Transverse colon (tissue), 4 donors: ENCODE measurements at places on chromosomes 3 and 15. TPM values are rescaled to one million over a fixed set of nuclear protein-coding genes. Genes with fewer than 3 reads are reported as not detected.

DNA sequence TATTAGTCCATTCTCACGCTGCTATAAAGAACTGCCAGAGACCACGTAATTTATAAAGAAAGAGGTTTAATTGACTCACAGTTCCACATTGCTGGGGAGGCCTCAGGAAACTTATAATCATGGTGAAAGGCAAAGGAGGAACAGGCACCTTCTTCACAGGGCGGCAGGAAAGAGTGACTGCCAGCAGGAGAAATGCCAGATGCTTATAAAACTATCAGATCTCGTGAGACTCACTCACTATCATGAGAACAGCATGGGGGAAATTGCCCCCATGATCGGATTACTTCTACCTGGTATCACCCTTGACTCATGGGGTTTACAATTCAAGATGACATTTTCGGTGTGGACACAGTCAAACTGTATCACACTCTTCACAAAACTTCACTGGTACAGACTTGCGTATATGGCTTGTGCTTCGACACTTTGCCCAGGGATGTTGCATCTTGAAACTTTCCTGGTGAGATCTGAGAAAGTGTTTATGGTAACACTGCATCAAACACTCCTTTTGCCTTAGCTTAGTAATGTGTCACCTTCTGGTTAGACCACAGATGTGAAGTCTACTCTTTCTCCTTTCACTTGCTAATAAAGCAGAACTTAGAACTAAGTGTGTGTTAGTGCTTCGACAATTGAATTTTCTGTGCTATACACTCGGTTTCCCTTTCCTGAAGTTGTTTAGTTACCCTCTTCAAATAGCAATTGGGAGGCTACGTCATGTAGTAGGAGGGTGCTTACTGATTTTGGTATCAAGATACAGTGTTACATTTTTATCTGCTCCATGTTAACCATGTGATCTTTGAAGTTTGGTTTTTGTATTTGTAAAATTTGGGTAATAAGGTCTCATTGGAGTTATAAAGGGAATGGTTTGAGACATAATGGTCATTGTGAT lies 185.7 kb downstream of the LPP start:
- no peak for DNase-seq

- DNase-seq = no peak
These were observed 232.6 kb downstream of the TBL1XR1 start for GRCh38 chr3:176964661-176965060.

DNA sequence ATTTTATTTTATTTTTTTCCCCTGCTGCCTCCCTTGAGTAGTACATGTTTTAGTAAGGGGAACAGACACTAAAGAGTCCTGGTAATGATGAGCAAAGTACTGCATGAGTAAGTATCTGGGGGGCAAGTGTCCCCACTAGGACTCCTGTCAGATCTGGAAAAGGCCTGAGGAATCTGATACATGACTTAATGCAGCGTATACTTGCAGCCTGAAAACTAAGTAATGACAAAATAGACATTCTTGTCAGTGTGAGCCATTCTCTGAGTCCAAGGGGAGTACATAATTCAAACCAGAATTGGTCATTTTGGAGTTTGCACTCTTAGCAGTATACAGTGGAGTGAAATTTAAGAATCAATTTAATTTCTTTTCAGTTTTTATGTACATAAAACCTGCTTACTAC lies 27.5 kb downstream of the NXPE3 start:
- no peak for DNase-seq

DNA sequence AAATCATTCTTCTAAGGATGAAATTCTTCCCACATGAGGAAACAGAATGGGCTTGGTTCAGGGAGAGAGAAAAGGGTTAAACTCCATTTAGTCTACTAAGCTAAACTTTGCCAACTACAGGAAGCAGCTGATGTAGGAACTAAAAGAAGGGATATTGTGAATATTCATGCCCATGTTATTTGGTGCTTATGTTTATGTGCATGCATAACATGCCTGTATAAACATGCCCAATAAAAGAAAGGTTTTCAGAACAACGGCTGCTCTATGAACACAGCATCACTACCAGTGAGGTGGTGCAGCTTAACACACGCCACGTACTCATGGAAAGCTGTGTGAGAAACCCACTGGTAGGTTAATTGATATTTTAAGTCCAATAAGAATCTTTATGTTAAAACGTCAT lies 59.4 kb upstream of the VGLL4 start:
- no peak for DNase-seq

DNA sequence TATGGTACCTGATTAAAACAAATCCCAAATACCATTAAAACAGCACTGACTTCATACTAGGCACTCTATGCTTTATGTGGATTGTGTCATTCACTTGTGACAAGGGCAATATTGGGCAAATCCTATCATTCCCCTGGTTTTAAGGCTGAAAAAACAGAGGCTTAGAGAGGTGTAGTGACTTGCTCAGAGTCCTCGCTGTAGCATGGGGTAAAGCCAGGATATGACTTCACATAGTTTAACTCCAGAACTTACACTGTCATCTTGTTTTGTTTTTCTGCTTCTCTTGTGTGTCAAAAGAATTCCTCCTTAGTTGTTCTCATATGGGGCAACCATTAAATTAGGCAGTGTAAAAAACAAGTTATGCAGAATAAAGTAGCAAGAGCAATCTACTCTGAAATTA lies 40.3 kb upstream of the ICE2 start:
- DNase-seq = no peak

- DNase-seq = no peak
These were observed 209.6 kb downstream of the TJP1 start for GRCh38 chr15:29612701-29613100.

- no peak for DNase-seq
These were observed 77.5 kb downstream of the TBL1XR1 start for GRCh38 chr3:177119829-177120228.

DNA sequence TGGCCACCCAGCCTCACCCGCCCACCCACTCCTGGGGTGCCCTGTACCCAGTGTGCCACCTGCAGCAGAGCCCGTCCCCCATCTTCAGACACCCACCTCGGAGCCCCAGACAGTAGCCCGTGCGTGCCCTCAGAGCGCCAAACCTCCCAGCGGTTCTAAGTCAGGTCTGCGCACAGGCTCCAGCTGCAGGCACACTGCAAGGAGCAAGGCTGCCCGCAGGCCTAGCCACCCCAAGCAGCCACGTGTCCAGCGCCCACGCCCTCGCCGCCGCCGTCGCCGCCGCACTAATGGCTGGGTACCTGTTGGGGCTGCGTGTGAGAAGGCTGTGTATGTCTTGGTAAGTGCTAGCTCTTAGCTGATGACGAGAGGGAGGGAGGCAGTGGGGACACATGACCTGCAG lies 8.8 kb upstream of the CHST14 start:
- DNase-seq = no peak

DNA sequence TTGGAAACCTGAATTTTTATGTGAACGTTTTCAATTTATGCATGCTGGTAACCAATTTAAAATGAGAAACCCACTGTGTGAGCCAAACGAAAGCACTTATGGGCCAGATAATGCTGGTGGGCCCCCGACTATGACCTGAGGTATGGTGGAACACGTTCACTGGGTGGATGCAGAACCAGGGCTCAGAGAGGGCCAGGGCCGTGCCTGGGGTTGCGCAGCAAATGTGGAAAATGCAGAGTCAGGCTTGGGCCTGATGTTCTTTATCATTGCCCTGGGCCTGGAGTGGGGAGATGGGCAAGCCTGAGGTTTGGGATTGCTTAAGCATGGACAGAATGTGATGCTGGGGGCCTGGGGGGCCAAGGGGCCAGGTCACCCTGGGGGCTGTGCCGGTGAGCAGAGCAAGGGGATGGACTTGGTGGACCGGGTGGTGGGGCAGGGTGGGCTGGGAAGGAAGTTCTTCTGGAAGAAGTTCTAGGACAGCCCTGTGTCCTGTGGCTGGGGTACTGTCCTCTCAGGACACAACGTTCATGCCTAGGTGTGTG lies 17.9 kb downstream of the FBLN2 start:
- no peak for DNase-seq

DNA sequence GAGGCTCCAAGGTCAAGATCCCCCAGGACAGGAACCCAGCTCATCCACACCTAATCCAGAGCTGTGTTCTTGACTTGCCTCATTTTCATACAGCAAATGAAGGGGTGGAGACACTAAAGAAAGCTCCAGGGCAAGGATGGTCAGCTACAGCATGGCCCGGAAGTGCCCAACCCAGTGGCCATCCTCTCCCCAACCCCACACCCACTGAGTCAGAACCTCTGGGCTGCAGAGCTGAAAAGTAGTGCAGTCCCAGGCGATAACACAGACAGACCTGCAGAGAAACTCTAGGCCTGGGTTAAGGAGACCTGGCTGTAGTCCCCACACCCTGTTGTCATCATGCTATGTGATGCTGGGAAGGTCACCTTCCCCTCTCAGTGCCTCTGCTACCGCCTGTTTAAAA lies 85.3 kb downstream of the SEMA5B start:
- no peak for DNase-seq

- no peak for DNase-seq
These were observed 101.6 kb upstream of the ANKRD28 start for GRCh38 chr3:15899388-15899787.

GRCh38 chr15:32134842-32135241 lies 104.5 kb downstream of the CHRNA7 start:
- DNase-seq = no peak

GRCh38 chr3:71862371-71863140 lies 77.6 kb upstream of the PROK2 start:
- DNase-seq = no peak

DNA sequence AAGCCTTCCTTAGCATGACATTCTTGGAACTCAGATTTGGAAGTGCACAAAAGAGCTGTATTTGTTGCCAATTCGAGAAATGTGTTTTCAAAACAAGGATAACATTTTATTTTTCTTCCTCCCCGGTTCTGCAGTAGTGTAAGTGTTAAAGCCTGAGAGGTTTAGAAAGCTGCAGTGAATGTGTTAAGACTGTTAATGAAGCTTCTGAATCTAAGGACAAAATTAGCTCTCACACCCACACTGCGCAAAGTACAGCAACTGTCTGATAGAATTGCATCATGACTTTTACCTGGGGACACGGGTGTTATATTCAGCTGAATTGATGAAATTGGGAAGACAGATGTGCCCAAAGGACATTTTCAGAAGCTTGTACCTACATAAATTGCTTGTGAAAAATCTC lies 344.4 kb downstream of the CADM2 start:
- no peak for DNase-seq

Gene CIDEC
- 1.00 TPM for total RNA-seq

Gene CHDH
- total RNA-seq = 36.5 TPM

Gene POTEB2
- not detected for total RNA-seq

Gene FSIP1
- total RNA-seq = not detected

Gene ARGFX
- not detected for total RNA-seq

Gene IFT122
- total RNA-seq = 77.6 TPM

Gene ATP13A5
- total RNA-seq = not detected

Gene GAP43
- total RNA-seq = 2.6 TPM
